ENCODE measurements at places on chromosomes 3 and 15.

DNA sequence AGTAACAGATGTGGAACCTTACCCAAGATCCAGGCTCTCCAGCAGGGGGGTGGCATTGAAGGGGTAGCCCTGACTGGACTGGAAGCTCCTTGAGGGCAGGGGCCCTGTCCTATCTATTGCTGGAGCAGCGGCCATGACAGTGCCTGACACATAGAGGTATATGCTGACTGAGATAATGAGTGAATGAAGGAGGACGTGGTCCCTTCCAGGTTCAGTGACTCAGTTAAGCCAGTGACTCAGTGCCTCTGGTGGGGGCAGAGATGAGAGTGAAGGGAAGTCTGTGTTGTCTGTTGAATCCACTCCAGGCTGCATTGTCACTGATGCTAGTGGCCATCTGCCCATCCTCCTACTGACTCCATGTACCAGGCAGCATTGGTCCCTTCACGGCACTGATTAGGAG is 13.0 kb upstream of the CTXND1 start:
- no peak for DNase-seq

- DNase-seq: no peak
Measured at GRCh38 chr15:101641894-101642293, 10.3 kb downstream of the TM2D3 start.

DNA sequence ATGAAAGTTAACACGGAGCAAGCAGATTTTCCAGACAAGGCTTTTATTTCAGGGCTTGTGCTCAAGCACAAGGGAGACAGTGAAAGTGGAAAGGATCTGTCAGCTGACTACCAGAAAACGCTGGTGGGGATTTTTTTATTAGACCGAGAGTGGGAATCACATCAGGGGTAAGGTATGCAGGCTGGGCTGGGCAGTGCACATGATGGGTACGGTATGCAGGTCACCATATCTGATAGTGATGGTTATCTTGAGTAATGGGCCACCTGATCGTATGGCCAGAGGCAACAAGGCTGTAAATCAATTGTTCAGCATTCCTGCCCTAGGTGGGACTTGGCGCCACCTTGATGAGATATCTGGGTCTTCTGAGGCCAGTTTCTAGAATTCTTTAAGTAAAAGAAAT is 36.9 kb upstream of the PIAS1 start:
- no peak for DNase-seq

DNA sequence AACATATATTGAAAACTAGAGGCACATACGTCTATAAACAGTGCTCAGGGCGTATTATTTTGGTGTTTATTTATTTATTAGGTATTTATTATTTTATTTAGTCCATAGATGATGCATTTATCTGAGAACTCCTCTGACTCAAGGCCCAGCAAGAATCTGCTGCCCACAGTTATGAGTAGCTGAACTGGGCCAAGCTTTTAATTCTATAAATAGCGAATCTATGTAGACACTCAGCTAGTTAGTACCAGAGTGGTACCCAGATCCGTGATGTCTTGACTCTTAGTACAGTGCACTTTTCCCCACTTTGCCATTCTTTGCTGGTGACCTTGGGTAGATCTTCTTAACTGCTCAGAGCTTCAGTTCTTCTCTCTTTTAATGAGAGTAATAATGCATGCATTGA is 370.4 kb upstream of the TPRG1 start:
- DNase-seq: no peak

DNA sequence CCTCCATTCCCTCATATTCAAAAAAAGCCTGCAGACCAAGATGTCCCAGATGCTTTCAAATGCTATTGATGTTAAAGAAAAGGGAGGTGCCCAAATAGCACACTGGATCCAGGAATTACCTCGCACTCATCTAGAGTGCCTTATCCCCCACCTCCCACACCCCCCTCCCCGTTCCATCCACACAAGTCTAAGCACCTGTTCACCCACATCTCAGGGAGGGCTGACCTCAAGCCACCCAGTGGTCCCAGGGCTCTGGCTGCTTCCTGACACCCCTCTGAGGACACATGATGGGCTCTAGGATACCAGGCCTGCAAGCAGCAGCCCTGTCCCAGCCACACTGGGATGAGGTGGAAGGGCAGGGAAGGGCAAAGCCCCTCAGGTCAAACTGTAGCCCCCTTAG is 4.8 kb downstream of the RBPMS2 start:
- no peak for DNase-seq

DNA sequence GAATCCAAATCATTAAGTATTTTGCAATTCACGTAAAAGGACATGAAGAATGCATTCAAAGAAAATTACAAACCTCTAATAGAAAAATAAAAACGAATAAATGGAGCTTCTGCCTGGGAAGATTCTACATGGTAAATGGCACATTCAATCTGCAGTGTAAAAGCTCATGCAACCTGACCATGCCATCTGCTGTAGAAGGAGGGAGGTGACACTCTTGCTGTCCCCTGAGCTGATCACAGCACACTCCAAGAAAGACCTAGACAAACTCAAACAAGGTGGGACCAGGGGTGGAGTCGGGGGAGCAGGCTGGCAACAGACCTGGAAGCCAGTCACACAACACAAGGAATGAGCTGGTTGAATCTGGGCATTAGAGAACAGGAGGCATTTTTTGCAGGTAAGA is 101.8 kb downstream of the BDH1 start:
- no peak for DNase-seq

DNA sequence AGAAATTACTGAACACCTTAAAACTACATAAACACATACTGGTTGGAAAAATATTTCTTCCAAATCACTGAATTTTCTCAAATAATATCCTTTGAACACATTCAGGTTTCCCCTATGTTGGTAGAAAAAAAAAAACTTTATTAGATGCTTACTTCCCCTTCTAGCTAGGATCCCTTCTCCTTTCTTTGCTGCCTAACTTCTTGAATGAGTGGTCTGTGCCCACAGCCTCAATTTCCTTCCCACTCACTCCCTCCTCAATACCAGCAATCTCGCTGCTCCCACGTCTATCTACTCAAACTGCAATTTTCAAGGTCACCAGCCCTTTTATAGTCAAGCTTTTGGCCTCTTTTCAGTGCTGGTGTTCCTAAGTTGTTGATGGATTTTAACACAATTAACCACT is 8.3 kb downstream of the CD200R1 start:
- DNase-seq: peak; percentile 11

DNA sequence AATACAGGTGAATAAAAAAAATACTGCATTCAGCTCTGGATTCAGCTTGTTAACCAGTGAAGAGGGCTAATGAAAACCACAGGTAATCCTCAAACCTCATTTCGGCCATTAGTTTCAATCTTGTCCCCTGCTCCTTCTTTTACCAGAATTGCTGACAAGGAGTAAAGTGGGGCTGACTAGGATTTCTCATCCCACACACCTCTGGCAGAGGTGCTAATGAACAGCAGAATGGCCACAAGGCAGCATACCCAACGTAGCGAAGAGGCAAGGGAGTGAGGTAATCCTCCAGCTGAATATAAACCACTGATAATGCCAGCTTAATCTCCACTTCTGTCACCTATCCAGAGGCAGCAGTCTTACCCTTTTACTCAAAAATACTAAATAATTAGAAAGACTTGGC is 248.8 kb upstream of the CDIN1 start:
- DNase-seq: no peak

DNA sequence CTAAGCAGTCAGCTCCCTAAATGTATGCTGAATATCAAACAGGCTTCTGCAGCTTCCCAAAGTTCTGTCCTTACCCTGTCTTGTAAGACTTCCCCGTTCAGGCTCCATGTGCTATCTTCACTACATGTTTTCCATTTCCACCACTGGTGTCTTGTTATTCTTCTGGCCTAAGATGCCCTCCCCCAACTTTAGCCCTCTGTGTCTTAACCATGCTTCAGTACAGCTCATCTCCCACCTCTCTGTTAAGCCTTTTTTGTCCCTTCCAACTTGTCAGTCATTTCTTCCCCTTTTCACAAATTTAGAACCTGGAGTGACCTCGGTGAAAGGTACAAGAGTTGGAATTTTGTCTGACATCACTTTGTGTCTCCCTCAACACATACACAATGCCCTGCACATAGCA is 151.7 kb upstream of the TBL1XR1 start:
- no peak for DNase-seq

DNA sequence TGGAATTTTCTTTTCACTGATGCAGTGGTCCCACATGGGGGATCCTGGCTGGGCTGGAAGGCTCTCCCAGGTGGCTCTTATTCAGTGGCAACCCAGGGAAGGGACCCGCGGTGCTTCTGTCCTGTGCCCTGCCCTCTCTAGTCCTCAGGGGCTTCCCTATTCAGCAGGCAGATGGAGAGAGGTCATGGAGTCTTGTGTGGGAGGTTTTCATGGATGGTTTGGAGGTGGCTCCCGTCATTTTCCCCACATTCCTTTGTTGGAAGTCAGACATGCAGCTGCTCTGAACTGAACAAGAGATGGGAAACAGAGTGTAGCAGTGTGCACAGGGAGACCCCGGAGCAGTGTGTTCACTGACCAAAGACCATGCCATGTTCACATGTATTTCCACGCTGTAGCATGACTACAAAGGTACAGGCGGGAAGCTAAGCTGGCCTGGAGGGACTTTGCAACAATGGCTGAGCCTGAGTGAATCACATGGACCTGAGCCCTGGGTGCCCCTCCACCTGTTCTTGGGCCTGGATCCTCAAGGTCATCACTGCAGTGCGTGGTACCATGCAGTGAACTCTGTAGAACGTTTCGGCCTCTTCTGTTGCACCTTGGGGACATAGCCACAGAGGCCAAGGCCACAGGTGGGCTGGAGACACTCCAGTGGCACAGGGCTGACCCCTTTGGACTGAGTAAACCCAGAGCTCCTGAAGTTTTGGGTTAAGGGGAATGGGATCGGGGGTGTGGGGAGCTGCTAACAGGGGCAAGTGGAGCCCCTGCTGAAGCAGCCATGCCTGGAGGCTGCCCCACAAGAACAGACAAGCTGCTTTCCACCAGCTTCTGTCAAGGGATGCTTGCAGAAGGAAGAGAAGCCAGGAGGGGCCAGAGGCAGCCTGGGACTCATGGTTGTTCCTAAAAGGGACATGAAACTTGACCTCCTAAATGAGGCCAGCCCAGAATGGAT is 123.0 kb downstream of the ASB7 start:
- no peak for DNase-seq

GRCh38 chr3:156443079-156443478 is 111.8 kb downstream of the SSR3 start:
- DNase-seq: no peak

DNA sequence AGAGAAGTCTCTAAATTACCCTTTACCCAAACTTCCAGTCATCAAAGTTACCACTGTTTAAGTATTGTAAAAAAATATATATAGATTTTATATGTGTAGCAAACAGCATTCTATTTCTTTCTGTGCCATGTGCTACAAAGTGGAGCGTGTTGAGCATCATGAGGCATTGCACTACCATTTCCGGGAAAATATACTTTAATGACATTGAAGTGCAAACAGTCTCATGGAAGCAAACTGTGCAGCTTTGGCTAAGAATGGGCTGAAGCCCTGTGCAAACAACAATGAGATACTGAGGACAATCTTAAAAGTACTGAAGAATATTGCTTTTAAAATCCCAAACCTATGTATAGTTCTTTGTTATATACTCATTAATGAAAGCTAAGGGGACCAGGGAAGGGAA is 6.5 kb upstream of the RPL22L1 start:
- DNase-seq: no peak

DNA sequence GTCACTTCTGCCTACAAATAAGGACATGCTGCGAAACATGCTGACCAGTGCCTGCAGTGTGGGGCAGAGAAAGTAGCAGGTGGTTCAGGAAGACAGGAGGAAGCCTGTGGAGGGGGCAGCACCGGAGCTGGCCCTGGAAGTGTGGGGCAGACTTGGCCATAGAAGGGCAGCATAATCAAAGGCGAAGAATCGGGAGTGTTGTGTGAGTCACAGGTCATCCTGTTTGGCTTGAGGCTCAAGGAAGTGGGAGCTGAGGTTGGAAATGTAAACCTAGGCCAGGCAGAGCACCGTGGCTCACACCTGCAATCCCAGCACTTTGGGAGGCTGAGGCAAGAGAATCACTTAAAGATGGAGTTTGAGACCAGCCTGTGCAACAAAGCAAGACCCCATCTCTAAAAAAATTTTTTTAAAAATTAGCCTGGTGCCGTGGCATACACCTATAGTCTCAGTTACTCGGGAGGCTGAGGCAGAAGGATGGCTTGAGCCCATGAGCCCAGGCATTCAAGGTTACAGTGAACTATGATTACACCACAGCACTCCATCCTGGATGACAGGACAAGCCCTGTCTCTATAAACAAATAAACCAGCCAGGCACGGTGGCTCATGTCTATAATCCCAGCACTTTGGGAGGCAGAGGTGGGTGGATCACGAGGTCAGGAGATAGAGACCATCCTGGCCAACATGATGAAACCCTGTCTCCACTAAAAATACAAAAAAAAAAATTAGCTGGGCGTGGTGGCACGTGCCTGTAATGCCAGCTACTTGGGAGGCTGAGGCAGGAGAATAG is 54.0 kb downstream of the FAM43A start:
- no peak for DNase-seq
